H4 (cell line): ENCODE measurements at places on chromosomes 13 and 19. TPM values are rescaled to one million over a fixed set of nuclear protein-coding genes. Genes with fewer than 3 reads are reported as not detected.

Gene ZNF558
- total RNA-seq = 16.5 and 25.7 TPM in 2 replicates

Gene SLC17A7
- total RNA-seq = 0.25 and 0.45 TPM in 2 replicates

DNA sequence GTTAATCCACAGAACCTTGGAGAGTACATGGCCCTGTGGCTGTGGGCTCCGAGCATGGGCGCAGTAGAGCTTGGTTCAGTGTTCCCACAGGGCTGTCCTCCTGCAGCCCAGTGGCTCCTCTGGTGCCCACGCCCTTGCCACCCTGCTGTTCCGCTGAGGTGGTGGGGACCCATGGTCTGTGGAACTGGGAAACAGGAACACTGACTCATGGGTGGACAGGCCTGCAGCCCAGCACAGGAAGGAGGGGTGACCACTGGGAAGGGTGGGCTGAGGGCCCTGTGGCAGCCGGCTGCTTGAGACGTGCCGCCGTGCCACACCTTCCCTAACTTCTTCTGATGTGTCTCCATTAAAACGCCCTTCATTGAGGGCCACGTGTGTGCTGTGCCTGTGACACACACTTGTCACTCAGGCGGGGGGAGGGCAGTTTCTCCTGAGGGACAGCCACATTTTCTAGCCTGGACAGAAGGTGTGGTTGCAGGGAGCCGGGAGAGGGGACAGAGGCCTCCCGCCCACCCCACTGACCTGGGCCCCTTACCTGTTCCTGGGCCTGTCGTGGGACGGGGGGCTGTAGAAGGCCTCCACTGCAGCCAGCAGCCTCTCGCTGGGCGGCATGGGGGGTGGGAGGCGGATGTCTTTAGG is 21.1 kb downstream of the CHERP start:
- no peak for DNase-seq

- DNase-seq = no peak
These were observed 9.2 kb downstream of the SBNO2 start for GRCh38 chr19:1164684-1165531.

Gene CD79A
- total RNA-seq = not detected in 2 replicates

- DNase-seq = no peak
These were observed 1253.2 kb upstream of the PRR20A start for GRCh38 chr13:55887561-55887960.

Gene IFI30
- total RNA-seq = 156 and 172 TPM in 2 replicates

GRCh38 chr19:8423817-8424223 is 10.7 kb downstream of the MARCHF2 start:
- peak; percentile 99 for DNase-seq

DNA sequence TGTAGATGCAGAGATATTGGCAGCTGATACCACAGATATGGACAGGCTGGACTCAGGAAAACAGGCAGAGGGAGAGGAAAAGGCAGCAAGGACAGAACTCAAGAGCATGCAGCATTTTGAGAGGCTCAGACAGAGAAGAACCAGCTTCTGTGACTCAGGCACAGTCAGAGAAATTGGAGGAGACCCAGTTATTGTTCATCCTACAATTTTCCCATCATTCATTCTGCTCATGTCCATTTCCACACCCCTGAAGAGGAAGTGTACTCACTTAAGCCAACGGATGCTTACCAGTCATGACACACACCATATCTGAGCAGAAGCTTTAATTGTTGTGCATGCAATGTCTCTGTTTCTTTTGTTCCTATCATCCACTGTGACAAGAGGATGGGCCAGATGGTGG is 359.8 kb upstream of the HTR2A start:
- DNase-seq = no peak
